Heart left ventricle (tissue), 16 donors: ENCODE measurements at places on chromosomes 2 and 18. TPM values are rescaled to one million over a fixed set of nuclear protein-coding genes. Genes with fewer than 3 reads are reported as not detected.
A peak's percentile ranks its signal among the peaks of the same experiment; 100 is the strongest.

- no peaks in the 10 kb centered on the region for H3K36me3 ChIP-seq
- no peak overlapping the region for H3K27ac ChIP-seq
- DNase-seq, result no peak
- H3K4me1 ChIP-seq, result no peaks in the 10 kb centered on the region
- no peaks in the 10 kb centered on the region for H3K27me3 ChIP-seq
These were observed 40.6 kb upstream of the PGAP1 start for GRCh38 chr2:196967116-196967515.

- H3K27me3 ChIP-seq, result no peaks in the 10 kb centered on the region
- DNase-seq, result no peak
- H3K4me3 ChIP-seq, result no peak overlapping the region
- H3K27ac ChIP-seq, result no peak overlapping the region
- peaks cover 10% of the 10 kb centered on the region for H3K36me3 ChIP-seq
These were observed 197.5 kb downstream of the PDE1A start for GRCh38 chr2:182229297-182229696.

DNA sequence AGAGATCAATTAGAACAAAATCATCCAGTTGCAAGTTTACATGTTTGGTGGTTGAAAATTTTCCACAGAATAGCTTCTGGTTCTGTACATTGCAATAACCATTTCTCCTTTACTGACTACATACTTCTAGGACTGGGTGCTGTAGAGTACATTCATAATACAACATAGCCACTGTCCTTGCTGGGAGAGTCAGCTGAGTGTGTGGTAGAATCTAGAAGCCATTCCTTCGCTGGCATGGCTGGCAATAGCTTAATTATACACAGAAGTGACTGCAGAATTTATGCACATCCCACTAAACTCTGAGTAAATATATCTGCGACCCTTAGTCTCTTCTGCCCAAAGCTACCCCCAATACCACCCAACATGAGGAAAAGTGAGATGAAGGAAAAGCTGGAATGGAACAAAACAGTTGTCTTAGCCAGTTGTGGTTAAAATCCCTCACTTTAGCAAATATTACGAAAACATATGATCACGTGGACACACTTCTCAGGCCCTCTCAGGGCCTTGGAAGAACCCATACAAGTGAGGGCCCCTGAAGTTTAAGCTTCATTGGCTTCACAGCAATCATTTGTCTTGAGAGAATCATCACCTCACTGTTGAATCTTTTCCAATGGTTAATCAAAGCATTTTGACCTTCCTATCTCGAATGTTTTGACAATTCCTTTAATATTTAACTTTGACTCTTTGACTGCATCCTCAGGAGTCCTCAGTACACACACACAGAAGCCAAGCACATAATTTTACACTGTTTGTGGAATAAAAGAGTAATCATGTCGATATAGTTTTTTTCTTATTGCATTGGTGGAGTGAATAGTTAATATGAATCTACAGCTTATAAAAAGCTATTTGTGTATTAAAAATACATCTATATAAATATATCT, 225.1 kb downstream of the ZNF385B start:
- H3K27me3 ChIP-seq, result no peaks in the 10 kb centered on the region
- no peak overlapping the region for H3K4me3 ChIP-seq
- DNase-seq, result no peak
- H3K36me3 ChIP-seq, result no peaks in the 10 kb centered on the region
- peaks cover 17% of the 10 kb centered on the region for H3K4me1 ChIP-seq

- DNase-seq, result no peak
- H3K36me3 ChIP-seq, result no peaks in the 10 kb centered on the region
- H3K27me3 ChIP-seq, result no peaks in the 10 kb centered on the region
- H3K4me1 ChIP-seq, result peaks cover 38% of the 10 kb centered on the region
These were observed 33.5 kb upstream of the EML4 start for GRCh38 chr2:42135381-42136312.

GRCh38 chr2:67733517-67733916, 329.3 kb downstream of the C1D start:
- H3K4me3 ChIP-seq, result no peak overlapping the region
- H3K27me3 ChIP-seq, result no peaks in the 10 kb centered on the region
- H3K27ac ChIP-seq, result no peak overlapping the region
- DNase-seq, result peak; percentile 23

- no peaks in the 10 kb centered on the region for H3K27me3 ChIP-seq
- no peak for DNase-seq
- no peaks in the 10 kb centered on the region for H3K36me3 ChIP-seq
- H3K4me3 ChIP-seq, result no peak overlapping the region
- no peak overlapping the region for H3K27ac ChIP-seq
These were observed 231.1 kb downstream of the ANKRD30B start for GRCh38 chr18:14978962-14979535.

GRCh38 chr18:63183952-63184770, 135.4 kb downstream of the BCL2 start:
- DNase-seq, result no peak
- H3K27me3 ChIP-seq, result no peaks in the 10 kb centered on the region
- no peaks in the 10 kb centered on the region for H3K36me3 ChIP-seq

DNA sequence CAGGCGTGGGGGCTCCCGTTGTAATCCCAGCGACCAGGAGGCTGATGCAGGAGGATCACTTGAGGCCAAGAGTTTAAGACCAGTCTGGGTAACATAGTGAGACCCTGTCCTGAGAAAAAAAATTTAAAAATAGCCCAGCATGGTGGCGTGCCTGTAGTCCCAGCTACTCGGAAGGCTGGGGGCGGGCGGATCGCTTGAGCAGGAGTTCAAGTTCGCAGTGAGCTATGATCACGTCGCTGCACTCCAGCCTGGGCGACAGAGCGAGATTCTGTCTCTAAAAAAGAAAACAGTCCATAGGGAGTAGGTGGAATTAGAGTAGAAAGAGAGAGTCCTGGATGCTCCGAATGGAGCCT, 325 bp upstream of the TTLL4 start:
- DNase-seq, result no peak
- peak overlapping the region; percentile 93 for H3K4me3 ChIP-seq
- no peaks in the 10 kb centered on the region for H3K27me3 ChIP-seq

MSTN gene
- polyA plus RNA-seq, result 0.08 TPM
